IMR-90 (cell line): ENCODE measurements at places on chromosomes 16 and 17. TPM values are rescaled to one million over a fixed set of nuclear protein-coding genes. Genes with fewer than 3 reads are reported as not detected.

DNA sequence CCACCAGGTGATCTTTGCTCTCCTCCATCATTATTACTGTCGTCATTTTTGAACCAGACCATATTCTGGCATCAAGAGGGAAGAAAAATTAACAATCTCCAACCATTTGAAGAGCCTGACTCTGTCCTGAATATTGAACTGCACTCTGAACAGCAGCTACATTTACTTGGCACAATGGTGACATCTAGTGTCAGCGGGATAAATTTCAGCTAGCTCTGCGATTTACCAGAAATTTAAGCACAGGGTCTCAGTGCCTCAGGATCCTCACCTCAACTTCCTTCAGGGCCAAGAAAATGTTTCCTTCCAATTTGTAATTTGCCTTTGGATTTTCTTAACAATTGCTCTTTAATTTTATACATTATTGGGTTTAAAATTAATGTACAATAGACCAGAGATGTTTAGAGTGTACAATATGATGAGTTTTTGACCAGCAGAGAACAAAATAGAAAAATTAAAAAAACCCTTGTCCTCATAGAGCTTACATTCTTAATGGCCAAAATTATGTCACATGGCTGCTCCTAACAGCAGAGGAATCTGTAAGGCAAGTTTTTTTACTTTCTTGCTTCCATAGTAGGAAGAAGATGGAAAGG is 10.7 kb upstream of the ZNF19 start:
- DNase-seq, result peak; percentile 66

GRCh38 chr16:14193316-14193871 is 122.3 kb downstream of the MRTFB start:
- DNase-seq, result no peak

DNA sequence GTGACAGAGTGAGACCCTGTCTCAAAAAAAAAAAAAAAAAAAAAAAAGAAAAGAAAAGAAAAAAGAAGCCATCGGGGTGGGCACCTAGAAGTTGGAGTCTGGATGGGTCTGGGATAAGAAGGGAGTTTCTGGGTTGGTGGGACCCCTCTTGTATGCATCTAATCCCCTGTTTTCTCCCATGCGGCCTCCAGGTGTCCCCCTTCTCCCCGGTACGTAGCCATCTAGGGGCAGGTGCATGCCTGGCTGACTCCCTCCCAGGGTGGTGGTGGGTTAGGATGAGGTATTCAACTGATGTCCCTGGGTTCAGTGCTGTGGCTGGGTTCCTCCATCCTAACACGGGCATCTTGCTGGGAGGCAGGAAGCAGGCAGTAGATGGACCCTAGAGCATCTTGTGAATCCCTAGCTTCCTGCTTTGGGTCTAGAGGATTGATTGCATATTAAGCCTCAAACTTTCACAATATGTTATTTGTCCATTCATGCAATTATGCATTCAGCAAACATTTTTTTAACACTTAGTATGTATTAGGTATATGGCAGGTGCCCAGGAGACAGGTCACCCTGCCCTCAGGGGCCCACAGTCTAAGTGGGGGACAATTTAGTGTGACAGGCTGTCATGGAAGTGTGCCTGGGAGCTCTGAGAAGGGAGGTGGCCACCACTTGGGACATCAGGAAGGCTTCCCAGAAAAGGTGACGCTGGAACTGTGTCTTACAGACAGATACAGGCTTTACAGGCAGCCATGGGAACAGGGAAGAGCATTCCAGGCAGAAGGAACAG is 13.1 kb downstream of the FMNL1 start:
- no peak for DNase-seq

DNA sequence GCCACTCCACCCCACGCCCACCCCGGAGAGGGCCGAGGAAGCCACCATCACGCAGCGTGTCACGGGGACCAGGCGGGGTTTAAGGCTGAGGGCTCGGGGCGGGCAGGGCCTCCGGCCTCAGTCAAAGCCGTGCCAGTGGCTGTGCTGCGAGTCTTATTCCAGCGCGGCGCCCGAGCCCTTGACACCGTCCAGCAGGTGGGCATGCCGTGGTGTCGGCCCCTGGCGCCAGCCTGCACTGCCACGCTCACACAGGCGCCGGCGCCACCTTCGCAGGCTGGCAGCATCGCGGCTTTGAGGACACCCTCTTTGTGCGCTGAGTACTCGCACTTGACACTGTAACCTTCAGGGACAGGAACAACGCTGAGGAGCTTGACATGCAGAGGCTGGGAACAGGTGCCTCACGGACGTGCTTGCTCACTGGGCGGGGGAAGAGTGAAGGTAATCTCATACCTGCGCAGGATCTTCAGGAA is 34.0 kb upstream of the ZNF629 start:
- no peak for DNase-seq

DNA sequence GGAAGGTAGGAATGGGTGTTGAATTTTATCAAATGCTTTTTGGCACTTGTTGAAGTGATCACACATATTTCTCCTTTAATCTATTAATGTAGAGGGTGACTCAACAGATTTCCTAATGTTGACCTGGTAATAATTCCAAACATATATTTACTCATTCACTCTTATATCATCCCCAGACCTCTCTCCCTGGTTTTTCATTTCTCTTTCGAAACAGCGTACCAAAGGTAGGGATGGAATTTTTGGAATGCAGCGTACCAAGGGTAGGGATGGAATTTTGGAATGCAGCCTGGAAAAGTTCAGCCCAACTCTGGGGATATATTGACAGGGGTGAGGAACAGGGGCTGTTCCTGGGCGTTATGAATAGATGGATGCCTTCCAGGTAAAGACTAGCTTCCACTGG is 7.3 kb downstream of the KIF18B start:
- DNase-seq, result no peak

The PLA2G10 gene
- total RNA-seq, result not detected in 2 replicates
